NCI-H1417 treated with DMSO at 0.1 percent for 48 hours (cell line): ENCODE measurements at places on chromosomes 5 and 9.

- no peak for DNase-seq
Observed at GRCh38 chr5:127024821-127025220, 5.5 kb downstream of the MARCHF3 start.

- no peak for DNase-seq
Observed at GRCh38 chr5:39053189-39053588, 21.0 kb downstream of the RICTOR start.

GRCh38 chr5:10424124-10424731, 17.5 kb upstream of the ROPN1L start:
- peak; percentile 5 for DNase-seq

DNA sequence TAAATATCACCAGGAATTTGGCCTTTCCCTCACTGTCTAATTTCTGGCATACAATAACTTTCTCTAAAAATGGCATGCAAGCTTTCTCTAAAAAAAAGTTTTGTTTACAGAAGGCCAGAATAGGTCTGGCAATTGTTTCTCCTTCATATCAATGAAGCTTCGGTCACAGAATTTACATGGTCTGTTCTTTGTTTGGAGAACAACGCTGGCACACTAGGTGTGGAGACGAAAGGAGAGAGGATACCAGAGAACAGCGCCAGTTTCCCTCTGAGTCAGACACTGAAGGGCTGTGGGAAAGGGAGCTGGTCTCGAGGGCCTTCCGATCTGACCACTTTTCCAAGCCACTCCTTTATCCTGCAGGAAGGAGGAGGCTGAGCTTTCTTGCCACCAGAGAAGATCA, 60.1 kb upstream of the ITGA1 start:
- DNase-seq, result no peak

DNA sequence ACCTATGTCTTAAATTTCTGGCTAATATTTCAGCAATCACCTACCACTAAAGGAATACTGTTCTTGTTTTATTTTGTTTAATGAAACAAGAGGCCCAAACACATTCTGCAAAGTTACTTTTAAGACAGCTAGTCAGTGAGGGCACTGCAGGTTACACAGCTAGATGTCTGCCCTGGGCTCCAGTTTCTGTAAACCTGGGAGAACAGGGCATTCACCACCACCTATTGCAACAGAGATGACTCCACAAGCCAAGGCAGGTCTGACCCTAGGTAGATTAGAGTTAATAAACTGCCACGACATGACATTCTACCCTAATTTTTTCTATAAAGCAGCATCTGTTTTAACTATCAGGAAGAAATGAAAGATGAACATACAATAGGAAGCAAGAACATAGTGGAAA, 90.8 kb downstream of the SLF1 start:
- no peak for DNase-seq

- DNase-seq, result no peak
Observed at GRCh38 chr5:10760096-10760920, 726 bp downstream of the DAP start.

DNA sequence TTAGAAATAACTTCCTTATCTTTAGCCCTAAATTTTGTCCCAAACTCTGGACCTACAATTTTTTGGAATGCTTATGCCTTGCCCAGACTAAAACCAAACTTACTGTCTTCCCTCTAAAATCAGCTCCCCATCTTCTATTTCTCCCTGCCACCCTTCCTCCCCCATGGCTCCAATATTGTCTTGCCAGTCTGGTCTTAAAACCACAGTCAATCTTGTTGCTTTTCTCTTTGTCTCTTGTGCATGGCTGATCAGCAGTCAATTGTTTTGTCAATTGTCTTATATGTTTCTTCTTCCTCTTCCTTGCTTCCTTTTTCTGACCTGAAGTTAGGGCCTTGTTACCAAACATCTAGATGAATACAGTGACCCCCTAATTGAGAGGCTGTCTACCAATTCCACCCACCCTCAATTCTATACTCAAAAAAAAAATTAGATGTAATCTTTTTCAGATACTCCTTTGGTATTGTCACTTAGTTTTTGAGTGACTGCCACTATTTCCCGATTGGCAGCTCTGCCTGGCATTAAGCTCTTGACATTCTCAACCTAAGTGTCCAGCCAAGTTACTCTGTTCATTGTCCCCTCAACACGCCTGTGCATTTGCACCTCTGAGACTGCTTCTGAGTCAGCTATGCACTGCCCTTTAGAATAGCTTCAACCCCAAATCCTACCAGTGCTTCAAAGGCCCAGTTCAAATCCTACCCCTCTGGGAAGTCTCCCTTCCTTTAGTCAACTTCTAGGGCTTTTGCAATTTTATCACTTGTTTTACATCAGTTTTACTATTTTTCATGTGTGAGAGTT, 2.5 kb downstream of the PDCD1LG2 start:
- no peak for DNase-seq

DNA sequence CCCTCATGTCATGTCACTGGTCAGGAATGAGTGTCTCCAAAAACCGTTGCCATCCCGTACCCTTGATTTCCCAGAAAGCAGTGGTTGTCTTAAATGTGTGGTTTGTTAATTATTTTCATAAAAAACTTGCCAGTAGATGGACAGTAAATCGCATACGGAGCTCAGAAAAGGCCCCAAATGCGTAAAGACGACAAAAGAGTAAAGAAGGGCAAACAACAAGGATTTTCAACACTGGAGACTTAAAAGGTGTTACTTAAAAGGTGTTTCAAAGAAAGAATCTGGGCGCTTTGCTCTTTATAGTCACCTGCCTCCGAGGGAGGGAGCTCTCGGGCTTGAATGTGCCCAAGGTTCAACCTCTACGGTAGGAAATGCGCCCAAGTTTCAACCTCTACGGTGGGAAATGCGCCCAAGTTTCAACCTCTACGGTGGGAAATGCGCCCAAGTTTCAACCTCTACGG, 734 bp downstream of the KIF27 start:
- DNase-seq, result peak; percentile 45

GRCh38 chr9:124256517-124257069, 1.2 kb upstream of the NEK6 start:
- DNase-seq, result no peak

DNA sequence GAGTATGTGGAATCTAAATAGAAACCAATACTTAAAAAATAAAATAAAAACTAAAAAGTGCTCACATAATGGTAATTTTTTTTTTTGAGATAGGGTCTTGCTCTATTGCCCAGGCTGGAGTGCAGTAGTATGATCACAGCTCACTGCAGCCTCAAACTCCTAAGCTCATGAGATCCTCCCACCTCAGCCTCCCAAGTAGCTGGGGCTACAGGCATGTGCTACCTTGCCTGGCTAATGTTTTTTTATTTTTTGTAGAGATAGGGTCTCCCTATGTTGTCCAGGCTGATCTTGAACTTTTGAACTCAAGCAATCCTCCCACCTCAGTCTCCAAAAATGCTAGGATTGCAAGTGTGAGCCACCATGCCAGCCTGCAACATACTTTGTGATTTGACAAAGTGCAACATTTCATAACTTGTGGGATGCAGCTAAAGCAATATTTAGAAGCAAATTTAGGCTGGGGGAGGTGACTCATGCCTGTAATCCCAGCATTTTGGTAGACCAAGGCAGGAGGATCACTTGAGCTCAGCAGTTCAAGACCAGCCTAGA, 18.4 kb downstream of the AP3B1 start:
- no peak for DNase-seq

GRCh38 chr5:59637884-59638580, 255.5 kb downstream of the PDE4D start:
- DNase-seq, result no peak

DNA sequence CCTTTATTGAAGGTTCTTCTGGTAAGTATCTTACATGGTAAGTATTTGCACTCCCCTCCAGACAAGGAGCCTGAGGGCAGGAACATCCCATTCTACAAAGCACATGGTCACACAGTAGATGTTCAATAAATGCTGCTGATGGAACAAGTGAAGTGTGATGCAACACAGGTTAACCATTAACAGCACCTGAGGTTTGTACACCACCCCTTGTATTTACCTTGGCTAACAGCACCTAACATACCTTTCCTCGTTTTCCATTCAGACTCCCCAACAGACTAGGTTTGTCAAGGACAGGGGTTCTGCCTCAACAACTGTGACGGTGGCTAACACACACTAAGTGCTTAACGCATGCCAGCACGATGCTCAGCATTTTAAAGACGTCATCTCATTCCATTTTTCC, 213.6 kb downstream of the MAPKAP1 start:
- no peak for DNase-seq

- DNase-seq, result no peak
Observed at GRCh38 chr5:160960592-160960991, 108.6 kb upstream of the ATP10B start.

DNA sequence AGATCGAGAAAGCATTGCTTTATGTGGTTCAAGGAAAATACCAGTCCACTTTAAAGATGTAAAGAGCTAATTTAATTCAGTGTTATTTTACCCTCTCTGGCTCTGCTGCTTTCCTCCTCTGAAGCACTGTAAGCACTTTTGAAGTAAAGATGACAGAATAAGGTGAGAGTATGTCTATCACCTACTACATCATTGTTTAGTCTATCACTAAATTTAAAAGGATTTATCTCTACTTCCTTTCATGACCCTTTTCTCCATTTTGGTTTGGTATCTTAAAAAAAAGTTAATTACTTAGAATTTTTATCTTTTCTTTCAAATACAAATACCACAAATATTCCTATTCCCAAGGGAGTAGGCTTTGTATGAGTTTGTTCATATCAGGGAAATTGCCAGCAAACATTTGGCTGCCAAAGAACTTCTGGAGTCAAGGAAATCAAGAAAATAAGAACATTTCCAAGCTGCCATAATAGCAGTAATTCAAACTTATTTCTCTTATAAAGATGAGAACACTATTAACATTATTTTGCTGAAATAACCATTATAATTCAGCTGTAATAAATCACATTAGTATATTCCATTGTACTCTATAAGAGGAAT, 77.8 kb downstream of the SLC38A9 start:
- DNase-seq, result no peak

GRCh38 chr5:149400304-149400703, 21.2 kb upstream of the IL17B start:
- DNase-seq, result no peak

- DNase-seq, result no peak
Observed at GRCh38 chr9:95045751-95046150, 271.8 kb downstream of the FANCC start.

DNA sequence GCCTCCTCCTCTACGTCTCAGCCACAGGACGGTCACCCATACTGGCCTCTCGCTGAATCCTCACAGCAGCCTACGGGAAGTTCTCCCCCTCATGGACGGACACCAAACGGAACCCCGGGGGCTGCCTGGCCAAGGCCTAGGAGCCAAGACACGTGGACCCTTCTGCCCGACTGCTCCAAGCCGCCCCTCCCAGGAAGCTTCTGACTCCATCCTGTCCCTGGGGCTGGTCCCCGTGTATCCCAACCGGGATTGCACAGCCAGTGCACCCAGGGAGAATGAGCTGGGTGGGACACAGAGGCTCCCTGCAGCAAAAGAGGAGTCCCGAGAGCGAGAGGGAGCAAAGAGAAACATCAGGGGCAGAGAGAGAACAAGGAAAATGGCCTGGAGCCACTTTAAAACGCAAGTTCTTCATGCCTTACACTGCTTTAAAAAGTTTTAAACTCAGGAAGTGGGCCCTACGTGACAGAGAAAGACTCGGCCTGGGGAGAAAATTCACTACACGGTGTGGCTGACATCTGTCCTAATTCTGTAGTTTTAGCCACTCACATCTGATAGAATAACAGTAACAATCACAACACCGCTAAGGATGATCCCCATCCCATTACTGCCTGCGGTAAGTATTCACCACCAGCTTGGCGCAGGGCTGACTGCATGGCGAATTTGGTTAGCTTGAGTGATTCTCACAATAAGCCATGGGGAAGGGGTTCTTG, 3.0 kb downstream of the FAM78A start:
- DNase-seq, result no peak

DNA sequence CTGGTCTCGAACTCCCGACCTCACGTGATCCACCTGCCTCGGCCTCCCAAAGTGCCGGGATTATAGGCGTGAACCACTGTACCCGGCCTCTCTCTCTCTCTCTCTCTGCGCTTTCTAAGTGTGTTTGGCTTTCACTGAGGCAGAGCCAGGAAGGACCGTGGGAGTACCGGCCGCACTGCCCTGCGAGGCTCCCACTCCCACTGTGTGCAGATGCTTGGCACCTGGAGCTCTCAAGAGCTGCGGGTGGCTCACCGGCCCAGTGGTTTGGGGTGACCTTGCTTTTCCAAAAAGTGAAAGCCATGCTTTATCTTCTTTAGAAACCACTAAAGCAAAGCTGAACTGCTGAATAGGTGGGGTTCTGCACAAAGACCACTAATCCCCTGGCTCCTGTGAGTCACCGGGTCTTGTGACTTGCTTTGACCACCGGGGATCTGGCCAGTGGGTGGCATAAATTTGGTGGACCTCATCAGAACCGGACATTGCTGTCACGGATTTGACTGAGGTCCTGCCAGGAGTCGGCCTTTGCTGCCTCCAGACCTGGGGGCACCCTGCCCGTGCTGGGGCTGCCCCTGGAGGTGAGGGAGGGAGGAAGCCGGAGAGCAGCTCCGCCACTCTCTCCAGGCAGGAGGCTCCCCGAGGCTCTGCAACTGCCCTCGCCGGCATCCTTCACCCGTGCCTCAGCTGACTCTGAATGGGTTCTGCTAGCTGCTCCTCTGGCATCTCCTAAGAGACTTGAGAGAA, 228.9 kb downstream of the FANCC start:
- no peak for DNase-seq

- no peak for DNase-seq
Observed at GRCh38 chr9:104872656-104873488, 55.1 kb downstream of the ABCA1 start.

GRCh38 chr5:145937432-145938250, 1.3 kb downstream of the SH3RF2 start:
- no peak for DNase-seq

GRCh38 chr9:136862849-136863622, 3.1 kb downstream of the EDF1 start:
- no peak for DNase-seq

DNA sequence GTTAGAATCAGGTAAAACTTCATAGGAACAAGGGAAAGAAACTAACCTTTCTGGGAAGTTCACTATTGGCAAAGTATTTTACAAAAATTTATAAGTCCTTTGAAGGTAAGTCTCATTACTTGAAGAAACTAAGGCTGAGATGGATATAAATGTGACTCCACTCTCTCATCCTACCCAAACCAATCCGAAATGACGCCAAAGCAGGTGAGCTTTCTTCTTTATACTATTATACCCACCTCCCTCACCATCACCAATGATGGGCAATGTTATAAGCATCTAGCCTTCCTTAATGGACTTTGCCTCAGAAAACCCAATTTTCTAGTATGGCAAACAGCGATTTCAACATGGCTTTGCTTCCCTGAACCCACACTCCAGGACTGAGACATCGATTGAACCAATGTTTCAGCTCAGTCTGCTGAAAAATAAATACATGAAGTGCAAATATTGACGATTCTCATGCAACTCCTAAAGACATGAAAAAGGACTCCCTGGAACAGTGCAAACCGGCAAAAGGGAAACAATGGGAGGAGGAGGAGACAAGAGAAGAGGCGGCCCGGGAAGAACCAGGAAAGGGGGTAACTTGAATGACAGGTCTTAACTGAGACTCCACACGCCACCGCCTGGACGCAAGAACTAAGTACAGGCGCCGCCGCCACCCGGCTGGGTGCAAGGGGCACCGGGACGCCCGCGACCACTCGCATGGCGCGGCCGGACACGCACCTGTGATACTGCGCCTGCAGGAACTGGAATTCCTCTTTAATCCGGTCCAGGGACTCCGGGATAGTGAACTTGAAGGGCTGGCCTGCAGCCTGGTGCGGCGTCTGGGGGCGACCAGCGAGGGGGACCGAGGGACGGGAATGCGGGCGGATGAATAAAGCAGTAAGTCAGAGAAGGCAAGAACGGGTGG, 2.5 kb downstream of the TLE1 start:
- DNase-seq, result peak; percentile 49

- no peak for DNase-seq
Observed at GRCh38 chr5:135477613-135478066, 25.5 kb upstream of the TIFAB start.
